ENCODE measurements at places on chromosomes 2 and 18.

DNA sequence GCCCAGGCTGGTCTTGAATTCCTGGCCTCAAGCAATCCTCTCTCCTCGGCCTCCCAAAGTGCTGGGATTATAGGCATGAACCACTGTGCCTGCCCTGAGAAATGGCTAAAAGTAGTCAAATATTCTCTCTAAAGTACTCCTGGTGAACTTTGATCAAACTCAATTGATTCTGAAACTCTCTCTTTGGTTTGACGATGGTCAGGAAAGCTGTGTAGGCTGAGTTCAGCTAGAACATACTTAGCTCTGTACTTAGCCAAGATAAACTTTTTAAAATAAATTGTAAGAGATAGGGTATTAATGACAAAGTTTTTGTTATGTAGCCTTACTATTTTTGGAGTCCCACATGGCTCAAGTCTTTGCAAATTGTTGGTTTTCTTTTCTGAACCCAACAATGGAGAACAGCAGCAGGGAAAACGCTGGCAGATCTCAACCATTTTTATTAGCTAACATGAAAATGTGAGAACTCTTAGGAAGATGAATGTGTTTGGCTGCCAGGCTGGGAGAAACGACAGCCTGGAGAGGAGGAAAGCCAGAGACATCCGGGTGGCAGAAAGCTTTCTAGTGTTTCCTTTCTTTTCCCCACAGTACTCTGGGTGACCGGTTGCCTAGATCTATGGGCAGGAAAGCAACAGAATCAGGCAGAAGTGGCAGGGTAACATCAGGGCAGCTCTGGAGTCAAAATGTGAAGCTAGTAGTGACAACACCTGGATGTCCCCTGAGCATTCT, 193.0 kb upstream of the LHCGR start:
- DNase-seq, result no peak

DNA sequence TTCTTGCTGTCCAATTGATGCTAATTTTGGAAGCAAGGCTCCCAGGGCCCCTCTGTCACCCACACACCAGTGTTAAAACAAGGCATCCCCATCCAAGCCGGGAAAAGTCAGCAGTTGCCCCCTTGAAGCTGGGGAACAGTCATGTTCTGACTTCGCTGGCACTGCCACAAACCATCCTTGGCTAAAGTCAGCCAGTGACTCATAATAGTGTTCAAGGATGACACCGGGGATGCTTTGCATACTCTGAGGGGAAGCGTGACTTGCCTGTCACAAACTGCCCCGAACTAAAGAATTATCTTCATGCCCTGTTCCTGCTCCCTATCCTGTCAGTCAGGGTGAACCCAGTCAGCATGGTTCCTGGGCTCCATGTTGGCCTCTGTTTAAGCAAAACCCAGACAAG, 37.0 kb downstream of the TGFA start:
- no peak for DNase-seq

- no peak for DNase-seq
These were observed 344.9 kb downstream of the RBM43 start for GRCh38 chr2:150916467-150917396.

DNA sequence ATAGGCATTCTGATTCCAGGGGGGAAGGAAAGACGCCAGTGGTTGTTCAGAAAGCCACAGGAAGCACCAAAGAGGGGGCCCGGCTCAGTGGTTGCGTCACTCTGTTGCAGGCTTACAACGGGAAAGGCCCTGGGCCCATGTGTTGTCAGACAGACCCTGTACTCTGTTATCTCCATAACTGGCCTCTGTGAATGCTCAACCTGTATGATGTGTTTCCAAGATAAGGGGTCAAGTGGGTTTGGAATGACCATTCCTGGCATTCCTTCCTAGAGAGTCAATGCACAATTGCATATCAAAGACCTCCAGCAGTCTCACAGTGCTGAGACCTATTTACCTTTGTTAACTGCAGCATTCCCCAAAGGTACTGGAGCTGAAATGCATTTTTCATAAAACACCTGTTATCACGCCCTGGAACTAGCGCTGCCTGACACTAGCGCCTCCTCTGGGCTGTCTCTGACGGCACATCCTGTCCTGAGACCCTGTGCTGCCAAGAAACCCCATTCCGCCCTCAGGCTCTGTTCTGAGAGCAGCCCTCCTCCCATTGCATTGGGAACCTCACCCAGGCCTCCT, 13.2 kb upstream of the LRRFIP1 start:
- no peak for DNase-seq

DNA sequence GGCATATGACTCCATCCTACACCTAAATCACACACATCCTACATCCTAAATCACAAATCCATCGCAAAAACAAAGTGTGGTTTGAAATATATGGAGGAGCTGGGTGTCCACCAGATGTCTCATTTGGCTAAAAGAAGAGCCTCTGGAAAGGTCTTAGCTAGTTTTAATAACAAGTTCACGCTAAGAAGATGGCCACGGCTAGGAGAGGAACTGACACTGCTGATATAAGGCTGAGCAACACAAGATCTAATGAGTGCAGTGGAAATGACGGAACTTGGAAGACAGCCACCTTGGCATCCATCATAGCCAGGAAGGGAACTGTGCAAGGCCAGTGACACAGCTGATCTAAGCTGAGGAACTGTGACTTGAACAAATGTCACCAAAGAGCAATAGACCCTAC, 60.0 kb upstream of the AGAP1 start:
- no peak for DNase-seq

- peak; percentile 31 for DNase-seq
These were observed 127.5 kb downstream of the NCK2 start for GRCh38 chr2:105872142-105872728.

DNA sequence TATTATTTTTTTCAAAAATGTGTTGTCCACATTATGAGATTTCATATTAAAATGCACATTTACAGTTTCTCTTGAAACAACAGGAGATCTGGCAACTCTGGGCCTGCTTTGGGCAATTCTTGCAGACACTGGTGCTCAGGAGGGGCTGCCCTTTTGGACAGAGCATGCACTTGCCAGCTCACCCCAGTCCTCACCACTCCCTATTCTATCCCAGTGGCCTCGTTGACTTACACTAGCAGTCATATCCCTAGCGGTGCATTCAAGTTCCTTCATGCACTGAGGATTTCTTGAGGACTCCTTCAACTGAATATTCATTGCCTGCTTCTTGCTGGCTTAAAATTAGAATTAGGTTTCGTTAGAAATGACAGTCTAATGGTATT, 87.9 kb upstream of the FHL2 start:
- no peak for DNase-seq

DNA sequence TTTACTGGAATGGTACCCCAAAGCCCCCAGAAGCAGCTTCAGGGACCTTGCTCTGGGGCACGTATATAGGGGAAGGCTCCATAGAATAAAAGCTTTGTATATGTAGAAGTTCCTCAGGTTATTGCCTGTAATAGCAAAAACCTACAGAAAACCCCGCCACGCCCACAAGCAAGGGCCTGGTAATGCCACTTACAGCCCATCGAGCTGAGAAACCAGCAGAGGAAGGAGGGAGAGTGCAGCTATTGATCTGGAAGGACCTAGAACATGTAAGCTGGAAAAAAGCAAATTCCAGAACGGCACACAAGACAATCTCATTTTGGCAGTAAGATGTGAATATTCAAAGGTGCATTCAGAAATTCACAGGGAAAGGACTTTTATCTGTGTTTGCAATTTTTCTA, 15.8 kb downstream of the HS1BP3 start:
- DNase-seq, result no peak

GRCh38 chr2:144822966-144823365, 303.0 kb upstream of the ZEB2 start:
- DNase-seq, result no peak

GRCh38 chr2:46365913-46366667, 68.9 kb downstream of the EPAS1 start:
- DNase-seq, result no peak

DNA sequence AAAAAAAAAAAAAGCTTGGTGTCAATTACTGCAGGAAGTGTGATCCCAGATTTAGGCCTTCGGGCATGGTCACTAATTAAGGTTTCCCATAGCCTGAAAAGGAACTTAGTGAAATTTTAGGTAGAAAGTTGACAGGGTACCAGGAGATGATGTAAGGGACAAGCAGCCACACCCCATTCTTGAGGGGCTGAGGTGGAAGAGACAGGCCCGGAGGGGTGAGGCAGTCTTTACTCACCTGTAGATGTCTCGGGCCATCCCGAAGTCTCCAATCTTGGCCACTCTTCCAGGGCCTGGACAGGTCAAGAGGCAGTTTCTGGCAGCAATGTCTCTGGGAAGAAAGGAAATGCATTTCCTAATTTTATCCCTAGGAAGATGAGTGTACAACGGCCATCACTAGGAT, 94.3 kb downstream of the CLIP4 start:
- peak; percentile 4 for DNase-seq

DNA sequence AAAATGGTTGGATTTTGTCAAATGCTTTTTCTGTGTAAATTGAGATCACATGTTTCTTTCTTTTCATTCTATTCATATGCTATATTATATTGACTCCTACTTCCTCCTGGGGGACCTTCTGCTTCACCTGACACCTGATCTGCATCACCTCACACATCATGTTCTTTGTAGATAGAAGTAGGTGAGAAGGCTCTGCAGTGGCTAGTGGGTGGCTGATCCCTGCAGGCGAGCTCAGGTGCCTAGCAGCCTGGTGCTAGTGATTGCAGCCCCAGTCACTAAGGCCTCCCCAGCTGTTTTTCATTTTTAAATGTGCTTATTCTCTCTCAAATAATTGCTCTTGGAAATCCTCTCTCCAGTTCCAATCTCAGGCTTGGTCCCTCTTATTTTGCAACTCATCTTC, 33.6 kb downstream of the MC4R start:
- DNase-seq, result no peak

GRCh38 chr2:240498171-240498957, 59.4 kb downstream of the ANKMY1 start:
- no peak for DNase-seq

DNA sequence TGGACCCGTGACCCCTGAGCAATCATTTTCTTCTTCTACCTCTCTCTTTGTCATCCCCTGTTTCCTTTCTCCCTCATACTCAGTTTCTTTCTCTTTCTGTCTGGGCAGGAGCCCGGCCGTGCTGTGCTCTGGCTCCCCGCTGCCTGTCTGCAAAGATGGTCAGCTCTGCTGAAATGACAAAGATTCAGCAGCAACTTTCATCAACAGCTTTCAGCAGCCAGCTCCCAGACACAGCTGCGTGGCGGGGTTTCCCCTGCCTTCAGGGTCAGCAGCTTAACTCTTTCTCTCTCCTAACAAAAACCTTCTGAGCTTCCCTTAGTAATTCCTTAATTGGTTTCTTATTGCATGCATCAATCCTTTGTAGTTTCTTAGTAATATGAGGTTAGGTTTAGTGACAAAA, 1234.4 kb downstream of the CNTNAP5 start:
- DNase-seq, result no peak

- no peak for DNase-seq
These were observed 121.6 kb downstream of the TXNL1 start for GRCh38 chr18:56516789-56517188.

DNA sequence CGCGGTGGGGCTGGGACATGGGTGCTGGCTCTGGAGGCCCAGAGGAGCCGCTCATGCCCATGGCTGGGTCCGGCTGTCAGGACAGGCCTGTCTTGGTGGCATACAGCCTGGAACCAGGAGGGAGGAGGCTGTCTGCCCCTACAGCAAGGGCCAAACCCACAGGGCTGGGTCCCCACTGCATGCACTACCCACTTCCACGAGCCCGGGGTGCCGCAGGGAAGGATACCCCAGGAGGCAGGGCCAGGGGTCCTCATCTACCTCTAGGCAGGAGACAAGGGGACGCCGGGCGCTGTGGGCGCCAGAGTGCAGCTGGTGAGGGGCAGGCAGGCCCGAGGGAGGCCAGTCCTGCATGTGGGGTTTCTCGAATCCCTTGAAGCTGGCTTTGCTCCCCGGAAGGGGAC, 95.1 kb upstream of the GPC1 start:
- no peak for DNase-seq
